ENCODE measurements at places on chromosomes 13 and 19.

DNA sequence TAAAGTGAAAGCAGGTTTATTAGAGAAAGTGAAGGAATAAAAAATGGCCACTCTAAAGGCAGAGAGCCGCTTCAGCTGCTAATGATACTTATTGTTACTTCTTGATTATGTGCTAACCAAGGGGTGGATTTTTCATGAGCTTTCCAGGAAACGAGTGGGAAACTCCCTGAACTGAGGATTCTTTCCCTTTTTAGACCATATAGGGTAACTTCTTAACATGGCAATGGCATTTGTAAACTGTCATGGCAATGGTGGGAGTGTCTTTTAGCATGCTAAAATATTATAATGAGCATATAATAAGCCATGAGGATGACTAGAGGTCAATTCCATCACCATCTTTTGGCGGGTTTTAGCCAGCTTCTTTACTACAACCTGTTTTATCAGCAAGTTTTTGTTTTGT, 890.0 kb downstream of the UQCRFS1 start:
- no peak for DNase-seq

DNA sequence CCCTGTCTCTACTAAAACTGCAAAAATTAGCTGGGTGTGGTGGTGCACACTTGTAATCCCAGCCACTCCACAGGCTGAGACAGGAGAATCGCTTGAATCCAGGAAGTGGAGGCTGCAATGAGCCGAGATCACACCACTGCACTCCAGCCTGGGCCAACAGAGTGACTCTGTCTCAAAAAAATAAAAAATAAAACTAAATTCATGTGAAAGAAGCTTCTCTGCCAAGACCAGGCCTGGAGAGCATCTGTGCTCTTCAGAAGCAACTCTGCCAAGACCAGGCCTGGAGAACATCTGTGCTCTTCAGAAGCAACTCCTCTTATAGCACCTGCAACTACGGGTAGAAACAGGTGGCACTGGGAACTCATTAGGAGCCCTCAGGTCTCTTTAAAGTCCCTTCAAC, 37.7 kb downstream of the CRYL1 start:
- DNase-seq: no peak

- DNase-seq: no peak
Observed at GRCh38 chr13:30932481-30933353, at the start of gene TEX26. Gene TEX26 (plus strand): TSS chr13:30932656. CDS start chr13:30932716, 60 bp downstream.

- no peak for DNase-seq
Observed at GRCh38 chr13:20974981-20975585, 72.5 kb upstream of the XPO4 start.

GRCh38 chr19:30719999-30720345, 347.8 kb downstream of the ZNF536 start:
- DNase-seq: no peak

DNA sequence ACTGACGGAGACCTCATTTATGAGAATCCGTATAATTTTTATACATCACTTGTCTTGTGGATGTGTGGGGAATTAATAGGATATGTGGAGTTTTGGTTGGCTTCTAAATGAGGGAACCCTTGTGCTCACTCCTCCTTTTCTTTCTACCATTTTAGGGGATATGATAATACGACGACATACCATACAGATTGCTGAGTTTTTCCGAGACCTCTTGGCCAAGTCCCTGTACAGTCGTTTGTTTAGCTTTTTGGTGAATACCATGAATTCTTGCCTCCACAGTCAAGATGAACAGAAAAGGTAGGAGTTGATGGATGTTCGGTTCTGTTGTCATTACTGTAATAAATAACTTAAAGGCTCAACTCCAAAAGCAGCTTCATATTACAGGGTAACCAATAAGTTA, 335.2 kb downstream of the MYO16 start:
- no peak for DNase-seq

DNA sequence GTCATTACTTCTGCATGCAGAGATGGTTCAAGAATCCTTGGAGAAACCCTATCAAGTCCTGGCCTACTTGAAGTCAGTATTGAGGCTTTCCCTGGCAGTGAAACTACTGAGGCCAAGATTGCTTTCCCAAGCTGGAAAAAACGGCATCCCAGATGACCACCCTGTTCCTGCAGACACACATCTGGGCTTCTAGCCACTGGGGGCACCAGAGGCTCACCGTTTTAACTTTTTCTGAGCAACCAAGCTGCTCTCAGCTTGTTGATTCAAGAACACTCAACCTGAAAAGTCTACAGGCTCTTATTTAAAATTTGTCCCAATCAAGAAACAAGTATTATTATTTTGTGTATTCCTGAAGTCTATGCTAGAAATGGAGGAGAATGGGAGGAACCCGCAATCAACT, 66.6 kb downstream of the SPRYD7 start:
- DNase-seq: no peak

DNA sequence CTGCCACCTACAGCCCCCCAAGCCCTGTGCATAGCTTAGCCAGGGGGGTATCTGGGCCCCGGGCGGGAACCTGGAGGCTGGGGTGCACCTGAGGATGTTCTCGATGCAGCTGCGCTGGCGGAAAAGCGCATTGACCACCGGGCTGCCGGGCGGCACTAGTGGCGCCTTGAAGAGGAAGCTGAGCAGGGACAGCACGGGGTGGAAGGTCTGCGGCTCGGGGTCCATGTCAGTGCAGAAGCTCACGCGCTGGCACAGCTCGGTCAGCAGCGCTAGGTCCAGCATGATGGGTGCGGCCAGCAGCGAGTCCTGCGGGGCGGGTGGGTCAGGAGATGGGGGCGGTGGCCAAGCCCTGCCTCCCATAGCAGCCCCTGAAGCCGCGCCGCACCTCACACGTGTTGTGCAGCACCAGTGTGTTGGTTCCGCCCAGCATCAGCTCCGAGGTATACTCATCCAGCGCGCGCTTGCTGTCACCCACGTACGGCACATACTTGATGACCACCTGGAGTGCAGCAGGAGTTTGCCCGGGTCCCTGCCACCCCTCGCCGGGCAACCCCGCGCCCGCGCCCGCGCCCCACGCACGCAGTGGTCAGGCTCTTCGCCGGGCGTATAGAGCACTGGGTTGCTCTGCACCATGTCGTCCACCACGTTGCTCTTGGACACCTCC, 2.6 kb downstream of the ISYNA1 start:
- peak; percentile 87 for DNase-seq

DNA sequence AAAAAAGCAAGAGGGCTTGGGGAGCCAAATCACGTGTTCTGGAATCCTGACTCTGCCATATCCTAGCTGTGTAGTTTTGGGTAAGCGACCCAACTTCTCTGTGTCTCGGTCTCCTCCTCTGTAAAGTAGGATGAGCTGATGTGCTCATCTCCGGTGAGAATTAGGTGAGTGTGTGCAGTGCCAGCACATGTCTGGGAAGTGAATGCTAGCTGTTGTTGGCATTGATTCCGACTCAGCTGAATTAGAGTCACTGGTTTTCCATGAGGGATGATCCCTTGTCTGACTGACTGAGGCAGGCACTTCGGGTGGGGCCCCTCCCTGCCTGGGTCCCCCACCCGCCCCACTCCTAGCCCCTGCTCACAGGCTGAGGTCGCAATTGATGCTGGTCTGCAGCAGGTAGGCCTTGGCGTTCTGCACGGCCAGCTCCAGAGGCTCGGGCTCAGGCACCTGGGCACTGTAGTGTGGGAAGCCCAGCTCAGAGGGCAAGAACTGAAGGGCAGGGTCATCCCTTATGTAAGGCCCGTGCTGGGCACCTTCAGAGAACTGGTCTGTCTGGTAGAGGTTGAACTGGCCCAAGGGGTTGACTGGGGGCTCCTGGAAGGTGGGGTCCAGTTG, 835 bp downstream of the RSPH6A start:
- peak; percentile 45 for DNase-seq

- DNase-seq: no peak
Observed at GRCh38 chr19:14030997-14031718, 404 bp upstream of the IL27RA start.

DNA sequence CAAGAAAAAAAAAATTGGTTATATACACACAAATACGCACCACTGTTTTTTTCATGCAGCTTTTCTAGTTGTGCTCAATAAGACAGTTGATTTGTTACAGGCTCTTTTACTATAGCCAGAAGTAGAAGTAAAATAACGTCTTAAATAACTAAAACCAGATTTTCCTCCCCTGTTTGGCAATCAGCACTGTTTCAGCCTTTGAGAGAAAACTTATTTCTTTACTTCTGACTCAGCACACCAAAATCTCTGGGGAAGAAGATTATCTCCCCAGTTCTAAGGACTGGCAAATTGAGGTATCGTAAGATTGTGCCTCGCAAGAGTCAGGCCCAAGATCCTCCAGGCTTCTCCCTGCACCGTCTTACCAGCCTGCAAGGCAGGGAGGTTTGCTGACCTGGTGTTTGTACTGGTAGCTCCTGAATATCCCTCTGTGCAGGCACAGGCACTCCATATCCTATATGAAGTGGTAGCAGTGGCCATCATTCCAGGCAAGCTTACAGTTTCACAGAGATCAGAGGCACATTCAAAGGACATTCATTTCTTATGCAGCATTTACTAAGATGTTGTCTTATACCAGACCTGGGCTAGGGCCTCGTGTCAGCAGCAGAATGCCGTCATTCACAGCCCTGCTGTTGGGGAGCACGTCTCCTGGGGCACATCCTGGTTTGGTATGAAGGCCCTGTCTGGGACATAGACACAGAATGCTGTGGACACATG, 268.2 kb downstream of the ZNF536 start:
- DNase-seq: no peak

- DNase-seq: no peak
Observed at GRCh38 chr13:42495751-42496150, 78.2 kb upstream of the TNFSF11 start.

- DNase-seq: no peak
Observed at GRCh38 chr13:77859450-77859849, 59.2 kb downstream of the EDNRB start.

- no peak for DNase-seq
Observed at GRCh38 chr13:84917252-84917878, 881.9 kb downstream of the SLITRK6 start.

DNA sequence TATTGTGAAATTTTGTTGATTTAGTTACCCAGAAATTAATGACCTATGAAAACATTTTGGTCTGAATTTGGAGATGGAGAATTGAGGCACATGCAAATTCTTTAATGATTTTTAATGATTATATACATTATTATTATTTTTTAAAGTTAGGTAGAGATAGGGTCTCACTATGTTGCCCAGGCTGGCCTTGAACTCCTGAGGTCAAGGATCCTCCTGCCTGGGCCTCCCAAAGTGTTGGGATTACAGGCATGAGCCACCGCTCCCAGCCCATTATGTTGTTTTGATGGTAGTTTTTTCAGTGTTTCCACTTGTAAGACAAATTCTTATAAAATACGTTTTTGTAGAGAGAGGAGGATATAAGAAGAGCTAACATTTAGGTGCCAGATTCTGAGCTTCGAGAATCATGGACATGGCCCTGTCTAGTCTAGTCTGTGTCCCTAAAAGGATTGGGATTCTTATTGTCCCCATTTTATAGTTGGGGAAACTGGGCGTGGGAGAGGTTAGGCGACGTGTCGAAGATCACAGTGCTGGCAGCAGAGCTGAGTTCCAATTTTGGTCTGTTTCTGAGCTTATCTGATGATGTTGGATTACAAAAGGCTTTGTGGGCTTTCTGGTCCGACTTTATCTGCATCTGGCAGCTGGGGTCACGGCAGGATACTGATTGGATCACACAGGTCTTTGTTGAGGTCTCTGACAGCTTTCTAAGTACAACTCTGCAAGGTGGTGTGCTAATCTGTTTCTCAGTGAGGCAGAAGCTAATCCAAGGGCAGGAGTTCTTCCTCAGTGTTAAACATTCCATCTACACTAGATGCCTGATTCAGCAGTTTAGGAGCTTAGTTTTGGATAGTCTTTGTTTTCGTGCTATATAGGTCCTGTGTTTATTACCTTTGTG, 7.5 kb upstream of the WDR88 start:
- DNase-seq: no peak

- DNase-seq: no peak
Observed at GRCh38 chr13:48784916-48785548, 131.3 kb downstream of the CYSLTR2 start.

GRCh38 chr19:43934055-43934984, 762 bp downstream of the ZNF45 start:
- DNase-seq: no peak

GRCh38 chr13:33639158-33639557, 178.8 kb upstream of the RFC3 start:
- no peak for DNase-seq

GRCh38 chr19:49890349-49891311, 6.1 kb downstream of the IL4I1 start:
- DNase-seq: peak; percentile 53

- no peak for DNase-seq
Observed at GRCh38 chr19:3411636-3412035, 45.3 kb downstream of the NFIC start.

GRCh38 chr13:27391471-27391870, 32.9 kb upstream of the GTF3A start:
- DNase-seq: no peak

- DNase-seq: no peak
Observed at GRCh38 chr19:43505941-43506340, 1.4 kb upstream of the PHLDB3 start.
